GM18507 (cell line): ENCODE measurements at places on chromosomes 6 and 20.

- DNase-seq: no peak
These were observed 251.1 kb upstream of the RAB32 start for GRCh38 chr6:146292506-146292905.

DNA sequence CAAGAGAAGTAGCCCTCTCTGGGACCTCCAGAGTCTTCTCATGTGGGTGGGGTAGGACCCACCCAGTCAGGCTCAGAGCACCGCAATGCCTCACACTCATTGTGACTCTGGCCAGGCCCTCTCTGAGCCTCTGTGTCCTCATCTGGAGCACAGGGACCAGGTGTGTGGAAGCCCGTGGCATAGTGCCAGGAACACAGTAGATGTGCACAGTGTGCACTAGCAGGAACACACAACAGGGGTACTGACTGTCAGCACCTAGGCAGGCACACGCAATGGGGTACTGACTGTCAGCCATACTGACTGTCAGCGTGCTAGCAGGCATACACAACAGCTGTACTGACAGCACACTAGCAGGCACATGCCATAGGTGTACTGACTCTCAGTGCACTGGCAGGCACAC lies 2.0 kb upstream of the STMN3 start:
- DNase-seq: no peak

DNA sequence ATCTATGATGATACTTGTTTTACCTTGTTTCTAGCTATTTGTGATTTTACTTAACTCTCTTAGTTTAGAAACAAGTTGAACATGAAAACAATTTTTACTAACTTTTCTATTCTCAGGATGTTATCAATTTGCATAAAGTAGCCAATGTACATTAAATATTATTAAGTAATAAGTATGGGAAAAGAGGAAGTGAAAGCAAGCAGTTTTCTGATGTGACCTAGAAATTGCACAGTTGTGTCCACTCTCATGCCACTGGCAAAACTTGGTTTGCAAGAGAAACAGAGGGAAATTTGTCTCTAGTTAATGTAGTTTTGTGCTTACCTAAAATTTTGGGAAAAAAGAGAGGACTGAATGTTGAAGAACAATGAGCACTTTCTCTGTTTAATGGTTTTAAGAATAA lies 19.2 kb upstream of the TSPYL1 start:
- no peak for DNase-seq

GRCh38 chr6:109867970-109868358 lies 110.1 kb upstream of the GPR6 start:
- DNase-seq: no peak

- DNase-seq: no peak
These were observed 547.5 kb upstream of the ADGRB3 start for GRCh38 chr6:68087399-68088133.

DNA sequence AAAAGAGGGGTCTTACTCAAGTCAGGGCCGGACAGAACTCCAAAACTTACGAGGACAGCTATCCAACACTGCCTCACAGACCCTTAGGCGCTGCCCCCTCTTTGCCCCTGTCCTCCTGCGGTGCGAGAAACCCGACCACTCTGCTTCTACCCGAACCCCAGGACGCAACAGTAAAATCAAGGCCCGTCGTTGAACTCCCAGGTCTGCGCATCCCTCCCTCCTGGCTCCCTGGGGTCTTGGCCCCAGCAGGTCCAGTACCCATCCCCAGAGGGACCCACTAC lies 6.4 kb downstream of the OLIG3 start:
- DNase-seq: no peak

DNA sequence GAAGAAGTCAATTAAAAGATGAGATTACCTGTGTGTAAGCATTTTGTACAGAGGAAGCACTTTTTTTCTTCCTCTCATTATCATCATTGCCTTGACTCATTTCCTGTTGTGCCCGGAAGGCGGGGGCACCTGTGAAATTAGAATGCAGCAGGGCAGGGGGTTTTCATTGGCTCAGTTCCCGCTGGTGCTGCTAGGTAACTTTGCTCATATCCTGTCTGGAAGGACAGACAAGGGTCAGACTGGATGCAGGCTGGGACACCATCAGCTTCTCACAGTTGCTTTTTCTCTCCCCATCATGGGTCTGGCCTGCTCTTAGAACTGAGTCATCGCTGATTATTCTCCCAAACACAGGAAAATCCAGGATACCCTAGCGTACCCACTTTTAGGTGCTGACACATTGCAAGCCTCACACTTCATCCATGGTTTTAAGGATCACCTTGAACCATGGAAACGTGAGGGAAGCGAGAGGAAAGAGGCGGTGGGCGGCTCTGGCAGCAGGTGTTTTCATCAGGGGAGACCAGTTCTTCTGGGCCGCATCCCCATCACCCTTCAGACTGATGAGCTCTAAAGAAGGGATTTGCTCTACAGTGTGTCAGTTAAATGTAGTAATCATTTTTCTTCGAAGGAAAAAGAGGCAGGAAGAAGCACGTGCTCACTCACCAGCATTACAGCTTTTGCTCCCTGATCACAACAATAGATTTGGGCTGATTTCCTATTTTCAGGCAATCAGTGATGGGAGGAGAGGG lies 195.7 kb upstream of the SASH1 start:
- no peak for DNase-seq

GRCh38 chr6:91330896-91331295 lies 744.0 kb upstream of the MAP3K7 start:
- DNase-seq: no peak

DNA sequence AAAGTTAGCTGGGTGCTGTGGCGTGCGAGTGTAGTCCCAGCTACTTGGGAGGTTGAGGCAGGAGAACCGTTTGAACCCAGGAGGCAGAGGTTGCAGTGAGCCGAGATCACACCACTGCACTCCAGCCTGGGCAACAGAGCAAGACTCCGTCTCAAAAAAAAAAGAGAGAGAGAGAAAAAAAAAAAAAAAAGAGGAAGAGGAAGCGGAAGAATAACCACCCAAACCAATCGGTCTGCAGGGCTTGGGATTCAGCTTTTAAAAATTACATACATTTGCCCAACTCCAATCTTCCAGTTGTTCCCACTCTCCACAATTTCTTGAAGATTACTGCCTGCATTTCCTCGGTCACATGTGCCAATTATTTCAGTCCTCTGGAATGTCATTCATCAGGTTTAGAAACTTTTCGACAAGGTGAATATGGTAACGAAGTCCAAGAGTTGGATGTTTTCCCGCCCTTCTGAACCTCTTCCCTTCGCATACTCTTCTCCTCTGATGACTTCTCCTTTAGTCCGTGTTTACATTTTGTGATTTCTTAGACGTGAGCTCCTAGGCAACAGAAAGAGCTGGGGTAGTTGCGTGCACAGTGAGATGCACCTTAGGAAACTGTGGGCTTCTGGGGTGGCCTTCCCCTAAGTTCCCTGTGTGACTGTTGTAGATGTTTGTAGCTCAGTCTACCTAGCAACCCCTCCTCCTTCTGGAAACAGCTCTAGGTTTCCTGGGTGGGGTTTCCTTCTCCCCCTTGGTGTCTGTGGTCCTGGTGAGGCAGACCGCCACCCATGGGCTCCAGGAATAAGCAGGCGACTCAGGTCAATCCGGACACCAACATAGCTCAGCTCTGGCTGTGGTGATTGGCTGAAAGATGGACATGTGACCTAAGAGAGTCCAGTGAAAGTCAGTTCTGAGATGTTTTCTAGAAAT lies 63.0 kb upstream of the NCOA3 start:
- peak; percentile 48 for DNase-seq

- DNase-seq: no peak
These were observed 5.5 kb downstream of the SIGLEC1 start for GRCh38 chr20:3706774-3707507.

GRCh38 chr6:1911474-1911873 lies 301.8 kb downstream of the FOXC1 start:
- DNase-seq: no peak

DNA sequence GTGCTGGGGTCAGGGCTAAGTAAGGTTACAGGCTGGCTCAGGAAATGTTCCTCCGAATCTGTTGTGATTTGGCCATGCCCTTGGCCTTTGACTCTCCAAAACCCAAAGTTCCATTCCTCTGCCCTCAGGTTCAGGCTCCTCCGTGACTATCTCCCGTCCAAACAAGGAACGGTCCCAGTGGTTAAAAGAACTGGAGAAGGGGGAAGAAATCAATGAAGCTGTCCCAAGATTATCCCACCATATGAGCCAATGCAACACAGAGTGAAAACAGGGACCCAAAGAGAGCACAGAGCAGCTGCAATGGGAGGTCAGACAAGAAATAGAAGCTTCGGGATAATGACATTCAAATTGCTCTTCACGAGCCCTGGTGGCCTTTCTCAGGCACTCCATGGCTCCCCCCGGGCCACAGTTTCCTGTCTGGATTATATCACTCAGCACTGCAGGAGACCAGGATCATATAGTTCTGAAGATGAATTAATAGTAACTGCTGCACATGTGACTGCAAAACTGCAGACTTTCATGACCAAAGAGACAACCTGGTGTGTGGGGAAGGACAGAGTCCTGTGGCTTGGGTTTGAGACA lies 211.3 kb downstream of the ZNF217 start:
- no peak for DNase-seq
